ENCODE measurements at places on chromosomes 1 and 21. TPM values are rescaled to one million over a fixed set of nuclear protein-coding genes. Genes with fewer than 3 reads are reported as not detected.

TMPRSS15 gene
- not detected for total RNA-seq

RABGAP1L gene
- total RNA-seq: 51.9 TPM

TTC39A gene
- total RNA-seq: not detected

NHLH2 gene
- not detected for total RNA-seq

KIAA0040 gene
- total RNA-seq: 27.0 TPM

- no peaks in the 10 kb centered on the region for H3K27me3 ChIP-seq
- DNase-seq: no peak
Measured at GRCh38 chr1:194028002-194028401, 841.6 kb upstream of the B3GALT2 start.

- H3K4me1 ChIP-seq: no peaks in the 10 kb centered on the region
- H3K4me3 ChIP-seq: no peak overlapping the region
- H3K27ac ChIP-seq: no peak overlapping the region
- no peaks in the 10 kb centered on the region for H3K36me3 ChIP-seq
- no peak for DNase-seq
Measured at GRCh38 chr1:83901547-83902155, 97.3 kb downstream of the TTLL7 start.

GRCh38 chr1:182650678-182651338 lies 33.6 kb downstream of the RGS8 start:
- H3K27ac ChIP-seq: no peak overlapping the region
- no peaks in the 10 kb centered on the region for H3K36me3 ChIP-seq
- DNase-seq: no peak
- H3K4me3 ChIP-seq: no peak overlapping the region
- no peaks in the 10 kb centered on the region for H3K27me3 ChIP-seq
- H3K4me1 ChIP-seq: no peaks in the 10 kb centered on the region

DNA sequence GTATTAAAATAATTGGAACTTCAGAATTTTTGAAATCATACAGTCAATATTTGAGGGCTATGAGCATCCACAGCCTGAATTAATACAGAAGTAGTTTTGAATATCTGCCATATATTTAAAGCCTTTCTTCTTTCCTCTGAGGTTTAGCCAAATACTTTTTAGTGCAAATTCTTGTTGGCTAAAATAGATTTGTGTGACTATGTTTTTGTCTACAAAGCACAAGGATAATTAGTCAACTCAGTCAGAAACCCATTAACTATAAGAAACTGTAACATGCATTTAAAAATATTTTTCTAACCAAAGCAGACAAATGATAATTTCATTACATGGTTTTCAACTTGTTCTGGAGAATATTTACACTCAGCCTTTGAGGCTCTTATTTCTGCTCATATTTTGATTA lies 232.1 kb downstream of the TPR start:
- H3K4me1 ChIP-seq: no peaks in the 10 kb centered on the region
- H3K36me3 ChIP-seq: no peaks in the 10 kb centered on the region
- H3K27ac ChIP-seq: no peak overlapping the region
- no peaks in the 10 kb centered on the region for H3K27me3 ChIP-seq
- H3K4me3 ChIP-seq: no peak overlapping the region
- no peak for DNase-seq

GRCh38 chr21:19197950-19198349 lies 794.4 kb upstream of the TMPRSS15 start:
- H3K36me3 ChIP-seq: no peaks in the 10 kb centered on the region
- H3K4me1 ChIP-seq: no peaks in the 10 kb centered on the region
- DNase-seq: no peak
- H3K27ac ChIP-seq: no peak overlapping the region
- no peaks in the 10 kb centered on the region for H3K27me3 ChIP-seq
- H3K4me3 ChIP-seq: no peak overlapping the region

GRCh38 chr1:16151196-16151994 lies 4.5 kb downstream of the EPHA2 start:
- no peaks in the 10 kb centered on the region for H3K27me3 ChIP-seq
- H3K27ac ChIP-seq: no peak overlapping the region
- no peaks in the 10 kb centered on the region for H3K36me3 ChIP-seq
- peaks cover 11% of the 10 kb centered on the region for H3K4me1 ChIP-seq

GRCh38 chr1:147496571-147497210 lies 44.6 kb upstream of the BCL9 start:
- H3K27ac ChIP-seq: no peak overlapping the region
- H3K4me3 ChIP-seq: no peak overlapping the region
- H3K4me1 ChIP-seq: no peaks in the 10 kb centered on the region

DNA sequence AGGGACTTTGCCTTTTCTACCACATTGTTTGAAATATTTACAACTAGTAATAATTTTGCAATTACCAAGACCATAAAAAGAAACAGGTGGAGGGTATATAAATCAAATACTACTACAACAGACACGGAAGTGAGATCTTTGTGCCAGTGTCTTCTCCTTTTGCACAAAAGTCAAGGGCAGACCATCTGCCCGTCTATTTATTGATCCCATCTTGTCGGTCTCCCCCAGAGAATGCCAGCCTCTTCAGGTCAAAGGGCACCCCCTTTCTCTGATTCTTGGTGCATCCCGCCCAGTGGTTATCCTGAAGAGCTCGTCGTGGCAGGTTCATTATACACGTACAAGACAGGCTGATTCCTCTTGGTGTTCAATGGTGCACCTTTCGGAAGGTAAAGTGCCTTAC lies 4.8 kb upstream of the PDE9A start:
- no peaks in the 10 kb centered on the region for H3K27me3 ChIP-seq
- H3K27ac ChIP-seq: no peak overlapping the region
- DNase-seq: no peak

DNA sequence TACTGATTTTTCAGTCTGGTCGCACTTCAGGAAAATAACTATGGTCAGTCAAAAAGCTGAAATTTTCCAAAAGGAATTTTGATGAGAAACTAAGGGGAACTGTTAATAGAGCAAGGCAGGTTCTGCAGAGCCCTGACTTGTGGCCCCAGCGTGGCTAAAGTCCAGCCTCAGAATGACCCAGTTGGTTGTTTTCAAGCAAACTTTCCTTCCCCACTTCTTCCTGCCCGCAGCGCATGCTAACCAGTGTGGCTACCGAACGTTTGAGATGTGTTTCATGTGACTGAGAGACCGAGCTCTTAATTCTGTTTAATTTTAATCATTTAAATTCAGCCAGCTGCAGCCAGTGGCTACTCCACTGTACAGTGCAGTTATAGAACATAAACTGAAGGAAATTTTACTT lies 6.2 kb upstream of the IL10RB start:
- peaks cover 56% of the 10 kb centered on the region for H3K36me3 ChIP-seq
- H3K4me3 ChIP-seq: no peak overlapping the region
- peaks cover 21% of the 10 kb centered on the region for H3K4me1 ChIP-seq
- no peaks in the 10 kb centered on the region for H3K27me3 ChIP-seq

DNA sequence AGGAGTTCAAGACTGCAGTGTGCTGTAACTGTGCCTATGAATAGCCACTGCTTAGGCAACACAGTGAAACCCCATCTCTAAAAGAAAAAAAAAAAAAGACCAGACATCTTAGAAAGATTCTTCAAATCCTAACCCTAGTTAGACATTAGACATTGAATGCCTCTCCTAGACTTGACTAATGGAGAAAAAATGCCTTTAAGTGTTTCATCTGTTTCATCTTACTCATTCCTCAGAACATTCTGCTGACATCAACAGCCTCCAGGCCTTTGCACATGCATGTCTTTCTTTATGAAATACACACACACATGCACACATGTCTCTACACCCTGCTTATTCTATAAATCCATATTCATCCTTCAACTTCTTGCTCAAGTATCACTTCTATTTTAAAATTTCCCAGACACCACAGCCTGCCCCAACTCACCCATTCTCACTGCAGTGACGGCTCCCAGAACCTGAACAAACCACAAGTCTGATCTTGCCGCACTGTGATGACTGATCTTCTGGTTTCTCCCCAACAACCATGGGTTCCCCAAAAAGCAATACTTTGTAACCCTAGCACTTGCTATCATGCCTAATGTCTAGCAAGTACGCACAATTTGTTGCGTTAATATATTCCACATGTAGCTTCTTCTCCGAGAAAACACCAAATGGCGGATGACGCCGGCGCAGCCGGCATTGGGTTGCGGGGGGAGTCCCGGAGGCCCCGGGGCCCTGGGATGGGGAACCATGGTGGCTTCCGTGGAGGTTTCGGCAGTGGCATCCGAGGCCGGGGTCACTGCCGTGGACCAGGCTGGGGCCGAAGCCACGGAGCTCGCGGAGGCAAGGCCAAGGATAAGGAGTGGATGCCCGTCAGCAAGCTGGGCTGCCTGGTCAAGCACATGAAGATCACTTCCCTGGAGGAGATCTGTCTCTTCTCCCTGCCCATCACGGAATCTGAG lies 37.4 kb downstream of the LRRC52 start:
- no peak overlapping the region for H3K27ac ChIP-seq
- H3K4me1 ChIP-seq: no peaks in the 10 kb centered on the region
- no peak overlapping the region for H3K4me3 ChIP-seq
- H3K36me3 ChIP-seq: no peaks in the 10 kb centered on the region
- no peaks in the 10 kb centered on the region for H3K27me3 ChIP-seq
- no peak for DNase-seq

DNA sequence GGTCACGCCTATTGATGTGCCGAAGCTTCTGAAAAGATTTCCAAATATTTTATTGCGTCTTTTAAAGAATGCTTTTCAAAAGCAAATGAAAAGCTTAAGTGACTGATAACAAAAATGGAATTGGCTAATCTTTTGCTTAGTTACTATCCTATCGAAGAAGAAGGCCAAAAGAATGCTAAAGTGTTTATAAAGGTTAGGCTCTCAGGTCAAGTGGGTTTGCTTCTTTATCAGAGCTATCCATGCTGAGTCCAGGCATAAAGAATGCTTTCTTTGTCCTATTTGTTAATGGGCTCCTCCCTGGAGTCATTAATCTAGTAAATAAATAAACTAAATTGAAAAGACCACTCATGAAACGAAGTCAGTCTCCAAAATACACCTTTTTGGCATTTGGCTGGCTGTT lies 133.4 kb upstream of the LYPLAL1 start:
- H3K27ac ChIP-seq: no peak overlapping the region
- DNase-seq: no peak
- no peaks in the 10 kb centered on the region for H3K4me1 ChIP-seq

GRCh38 chr1:201531551-201532425 lies 7.1 kb upstream of the NAV1 start:
- no peaks in the 10 kb centered on the region for H3K27me3 ChIP-seq
- no peak overlapping the region for H3K4me3 ChIP-seq
- H3K4me1 ChIP-seq: no peaks in the 10 kb centered on the region
- H3K27ac ChIP-seq: no peak overlapping the region
- no peaks in the 10 kb centered on the region for H3K36me3 ChIP-seq

GRCh38 chr1:240350910-240351331 lies 259.2 kb downstream of the FMN2 start:
- no peaks in the 10 kb centered on the region for H3K4me1 ChIP-seq
- no peak overlapping the region for H3K27ac ChIP-seq
- H3K4me3 ChIP-seq: no peak overlapping the region
- H3K36me3 ChIP-seq: no peaks in the 10 kb centered on the region

GRCh38 chr1:162275622-162276175 lies 101.0 kb downstream of the SPATA46 start:
- no peak overlapping the region for H3K27ac ChIP-seq
- H3K4me1 ChIP-seq: no peaks in the 10 kb centered on the region
- H3K4me3 ChIP-seq: no peak overlapping the region
- DNase-seq: no peak

DNA sequence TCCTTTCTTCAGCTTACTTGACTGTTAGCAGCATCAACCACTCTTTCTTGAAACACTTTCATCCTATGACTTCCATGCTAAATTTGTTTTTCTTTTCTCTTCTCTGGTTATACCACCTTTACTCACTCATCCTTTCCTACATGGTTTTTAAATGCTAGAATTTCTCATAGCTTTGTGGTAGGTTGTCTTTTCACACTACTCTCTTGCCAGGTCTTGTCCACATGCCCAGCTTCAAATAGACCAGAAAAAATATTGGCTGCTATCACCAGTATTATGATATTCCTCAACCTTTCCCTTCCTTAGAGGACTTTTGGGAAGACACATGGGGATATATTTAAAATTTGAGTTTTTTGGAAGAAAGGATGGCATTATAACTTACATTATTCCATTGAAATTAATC lies 48.8 kb downstream of the PPP1R12B start:
- H3K27me3 ChIP-seq: no peaks in the 10 kb centered on the region
- H3K4me1 ChIP-seq: no peaks in the 10 kb centered on the region

DNA sequence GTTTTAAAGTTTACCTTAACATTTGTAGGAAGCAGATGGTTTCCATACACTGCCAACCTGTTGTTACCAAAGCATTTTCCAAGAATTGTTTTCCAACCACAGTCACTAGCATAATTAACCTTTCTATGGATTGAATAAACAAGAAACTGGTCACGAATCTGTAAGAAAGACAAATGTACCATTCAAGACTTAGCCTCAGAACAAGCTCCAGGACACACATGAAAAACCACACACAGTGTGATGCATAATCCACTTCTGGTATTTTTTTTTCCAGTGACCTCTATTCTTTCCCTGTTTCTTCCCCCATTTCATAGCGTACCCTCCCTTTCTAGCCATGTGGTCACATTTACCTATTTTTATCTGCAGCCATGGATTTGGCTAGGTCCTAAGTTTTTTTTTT lies 29.6 kb upstream of the C1orf87 start:
- H3K27me3 ChIP-seq: no peaks in the 10 kb centered on the region
- DNase-seq: no peak
- H3K4me1 ChIP-seq: no peaks in the 10 kb centered on the region
- no peak overlapping the region for H3K4me3 ChIP-seq
- no peaks in the 10 kb centered on the region for H3K36me3 ChIP-seq
- H3K27ac ChIP-seq: no peak overlapping the region

DNA sequence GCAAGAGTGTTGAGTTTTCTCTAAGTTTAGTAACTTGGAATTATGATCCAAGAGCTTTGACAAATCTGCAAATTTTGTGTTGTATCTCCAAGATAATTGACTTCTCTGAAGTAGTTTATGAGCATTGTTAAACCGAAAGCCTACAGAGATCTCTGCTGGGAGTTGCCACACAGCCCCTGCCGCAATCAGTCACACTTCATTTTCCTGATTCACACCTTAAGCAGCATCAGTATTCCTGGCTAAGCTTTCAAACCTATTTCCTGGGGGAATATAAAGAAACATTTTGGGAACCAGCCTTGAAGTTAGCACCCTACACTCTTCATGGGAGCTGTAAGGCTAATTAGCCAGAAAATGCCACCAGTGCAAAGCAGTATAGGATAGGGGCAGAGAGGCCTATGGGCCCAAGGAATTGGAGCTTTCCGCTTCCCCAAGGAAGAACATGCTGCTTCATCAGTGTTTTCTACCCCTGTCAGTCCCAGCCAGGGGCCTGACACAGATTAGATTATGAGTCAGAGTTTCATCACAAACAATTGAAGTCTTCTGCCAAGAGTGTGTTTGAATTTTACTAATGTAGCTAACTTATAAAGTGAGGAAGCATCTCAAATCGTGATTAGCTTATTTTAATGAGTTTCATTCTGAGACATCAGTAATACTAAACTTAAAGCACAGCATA lies 23.2 kb upstream of the CACYBP start:
- no peak overlapping the region for H3K27ac ChIP-seq
- no peaks in the 10 kb centered on the region for H3K36me3 ChIP-seq
- no peak overlapping the region for H3K4me3 ChIP-seq
- H3K4me1 ChIP-seq: peaks cover 11% of the 10 kb centered on the region
